Activated T-cell treated with anti-CD3 and anti-CD28 coated beads, Interleukin-2, amount 50 U/mL, for 24 hours (primary cell): ENCODE measurements at places on chromosomes 5 and 9.

DNA sequence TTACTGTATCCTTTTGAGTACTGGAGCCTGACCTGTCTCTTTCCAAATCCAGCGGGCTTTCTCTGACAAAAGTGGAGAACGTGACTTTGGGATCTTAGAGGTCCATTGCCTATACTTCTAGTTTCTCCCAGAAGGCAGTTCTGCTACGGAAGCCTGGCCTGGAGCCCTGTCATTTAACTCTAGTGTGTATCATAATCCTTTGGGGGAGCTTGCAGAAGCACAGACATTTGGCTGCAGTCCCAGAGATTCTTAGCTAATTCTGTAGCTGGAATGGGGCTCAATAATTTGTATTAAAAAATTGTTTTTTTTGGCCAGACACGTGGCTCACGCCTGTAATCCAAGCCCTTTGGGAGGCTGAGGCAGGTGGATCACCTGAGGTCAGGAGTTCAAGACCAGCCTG, 3.0 kb downstream of the HARS2 start:
- no peak for DNase-seq

DNA sequence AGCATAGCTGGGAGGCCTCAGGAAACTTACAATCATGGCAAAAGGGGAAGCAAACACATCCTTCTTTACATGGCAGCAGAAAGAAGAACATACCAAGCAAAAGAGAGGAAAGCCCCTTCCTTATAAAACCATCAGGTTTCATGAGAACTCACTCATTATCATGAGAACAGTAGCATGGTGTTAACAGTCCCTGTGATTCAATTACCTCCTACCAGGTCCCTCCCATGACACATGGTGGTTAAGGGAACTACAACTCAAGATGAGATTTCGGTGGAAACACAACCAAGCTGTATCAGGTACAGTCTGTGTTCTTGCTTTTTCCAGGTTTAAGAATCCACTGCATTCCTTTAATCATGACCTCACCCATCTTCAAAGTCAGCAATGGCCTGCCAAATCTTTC, 514.2 kb downstream of the KCTD16 start:
- DNase-seq = no peak

GRCh38 chr5:8842971-8843551, 702.8 kb downstream of the SEMA5A start:
- no peak for DNase-seq

- no peak for DNase-seq
Measured at GRCh38 chr5:122351416-122352157, 39.5 kb downstream of the SNCAIP start.

GRCh38 chr9:125437771-125438221, 176.2 kb downstream of the GAPVD1 start:
- DNase-seq = no peak

- DNase-seq = no peak
Measured at GRCh38 chr5:176621661-176622079, 8.7 kb downstream of the SNCB start.

GRCh38 chr9:14029806-14030374, 284.1 kb downstream of the NFIB start:
- DNase-seq = no peak

- no peak for DNase-seq
Measured at GRCh38 chr5:142215915-142216681, 107.5 kb downstream of the NDFIP1 start.

GRCh38 chr5:67793418-67793817, 422.1 kb upstream of the PIK3R1 start:
- DNase-seq = no peak

GRCh38 chr5:10715605-10716290, 45.3 kb downstream of the DAP start:
- DNase-seq = no peak

DNA sequence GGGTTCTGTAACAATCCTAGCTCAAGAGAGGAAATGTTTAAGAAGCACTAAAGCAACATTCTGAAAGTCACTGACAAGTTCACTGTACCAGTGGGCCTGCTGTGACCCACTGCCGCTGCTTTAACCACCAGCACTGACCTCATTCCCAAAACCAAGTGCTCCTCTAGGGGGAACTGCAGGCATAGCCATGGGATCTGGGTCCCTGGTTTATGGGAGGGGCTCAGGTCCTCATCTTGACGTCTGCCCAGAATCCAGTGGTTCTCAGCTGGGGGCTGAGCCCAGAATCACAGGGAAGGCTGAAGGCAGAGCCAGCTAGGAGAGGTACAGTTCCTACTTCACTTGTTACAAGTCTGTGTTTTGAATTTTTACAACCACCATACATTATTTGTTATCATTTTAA, 36.1 kb upstream of the SLC2A8 start:
- no peak for DNase-seq

DNA sequence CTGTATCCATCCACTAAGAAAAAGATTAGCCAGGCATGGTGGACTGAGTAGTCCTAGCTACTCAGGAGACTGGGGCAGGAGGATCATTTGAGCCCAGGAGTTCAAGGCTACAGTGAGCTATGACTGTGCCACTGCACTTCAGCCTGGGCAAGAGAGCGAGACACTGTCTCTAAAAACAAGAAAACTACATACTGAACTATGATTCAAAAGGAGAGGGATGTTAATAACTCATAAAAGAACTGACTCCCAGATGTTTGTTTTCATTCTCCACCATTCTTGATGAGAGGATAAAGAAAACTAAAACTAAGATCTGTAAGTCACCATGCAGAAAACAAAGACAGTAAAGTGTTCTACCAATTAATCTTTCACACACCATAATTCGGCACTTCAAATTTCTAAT, 53.5 kb downstream of the AUH start:
- DNase-seq = no peak

- no peak for DNase-seq
Measured at GRCh38 chr9:16152276-16153101, 599.6 kb downstream of the CCDC171 start.

GRCh38 chr5:136364307-136364706, 1.0 kb downstream of the TRPC7 start:
- DNase-seq = no peak

DNA sequence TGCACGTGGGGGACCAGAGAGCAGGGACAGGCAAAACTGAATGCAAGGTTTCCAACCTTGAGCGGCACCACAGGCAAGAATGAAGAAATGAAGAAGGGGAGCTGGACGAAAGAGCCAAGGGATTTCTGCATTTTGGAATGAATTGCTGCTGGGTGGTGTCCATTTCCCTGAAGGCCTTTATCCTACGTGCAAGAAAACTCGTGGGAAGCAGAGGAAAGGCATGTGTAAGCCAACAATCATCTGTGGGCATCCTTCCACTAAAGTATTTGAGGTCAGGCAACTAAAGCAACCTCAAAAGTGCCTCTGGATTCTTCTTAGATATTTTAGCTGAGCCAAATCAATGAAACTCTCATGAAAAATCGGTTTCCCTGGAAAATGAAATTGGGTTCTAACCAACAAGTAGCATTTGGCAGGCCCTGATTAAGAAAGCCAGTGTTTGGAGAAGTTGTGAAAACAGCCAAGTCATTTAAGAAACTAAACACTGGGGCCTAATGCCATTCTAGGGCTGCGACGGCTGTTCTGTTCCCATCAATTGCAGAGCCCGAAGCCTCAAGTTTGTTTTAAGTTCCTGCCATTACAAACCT, 4.7 kb upstream of the TGFBI start:
- no peak for DNase-seq

DNA sequence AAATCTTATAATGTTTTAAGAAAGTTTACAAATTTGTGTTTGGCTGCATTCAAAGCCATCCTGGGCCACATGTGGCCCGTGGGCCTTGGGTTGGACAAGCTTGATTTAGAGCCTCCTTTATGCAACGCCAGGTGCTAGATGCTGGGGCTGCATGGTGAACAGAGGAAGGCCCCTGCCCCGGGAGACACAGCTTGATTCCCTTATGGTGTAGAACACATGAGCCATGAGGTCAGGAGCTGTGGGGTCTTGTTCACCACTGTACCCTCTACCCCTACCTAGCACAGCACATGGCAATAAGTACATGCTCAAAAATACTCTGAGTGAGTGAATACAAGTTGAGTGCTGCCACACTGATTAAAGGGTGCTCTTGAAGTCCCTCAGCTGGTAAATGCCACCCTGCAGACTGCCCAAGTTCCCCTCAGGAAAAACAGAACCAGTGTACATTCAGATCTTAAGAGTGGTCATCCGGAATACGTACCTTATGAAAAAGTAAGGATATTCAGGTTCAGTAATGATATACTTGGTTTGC, 71.9 kb downstream of the ARRDC3 start:
- DNase-seq = peak; percentile 39

DNA sequence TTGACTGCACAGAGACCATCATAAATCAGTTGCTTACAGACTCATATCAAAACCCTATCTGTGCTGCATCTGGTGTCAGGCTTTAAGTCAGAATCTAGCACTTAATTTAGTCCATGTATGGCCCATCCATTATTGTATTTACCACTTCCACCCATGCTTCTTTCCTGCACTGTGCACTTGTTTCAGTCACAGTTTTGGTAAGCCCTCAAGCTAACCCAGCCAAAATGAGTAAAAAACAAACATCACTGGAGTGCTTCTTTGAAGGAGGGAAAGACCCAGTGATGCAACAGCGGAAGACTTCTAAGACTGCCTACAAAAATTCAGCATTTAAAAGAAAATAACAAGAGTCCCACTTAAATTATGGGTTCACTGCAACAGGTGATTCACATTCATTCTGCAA, 69.0 kb downstream of the FGF10 start:
- no peak for DNase-seq

DNA sequence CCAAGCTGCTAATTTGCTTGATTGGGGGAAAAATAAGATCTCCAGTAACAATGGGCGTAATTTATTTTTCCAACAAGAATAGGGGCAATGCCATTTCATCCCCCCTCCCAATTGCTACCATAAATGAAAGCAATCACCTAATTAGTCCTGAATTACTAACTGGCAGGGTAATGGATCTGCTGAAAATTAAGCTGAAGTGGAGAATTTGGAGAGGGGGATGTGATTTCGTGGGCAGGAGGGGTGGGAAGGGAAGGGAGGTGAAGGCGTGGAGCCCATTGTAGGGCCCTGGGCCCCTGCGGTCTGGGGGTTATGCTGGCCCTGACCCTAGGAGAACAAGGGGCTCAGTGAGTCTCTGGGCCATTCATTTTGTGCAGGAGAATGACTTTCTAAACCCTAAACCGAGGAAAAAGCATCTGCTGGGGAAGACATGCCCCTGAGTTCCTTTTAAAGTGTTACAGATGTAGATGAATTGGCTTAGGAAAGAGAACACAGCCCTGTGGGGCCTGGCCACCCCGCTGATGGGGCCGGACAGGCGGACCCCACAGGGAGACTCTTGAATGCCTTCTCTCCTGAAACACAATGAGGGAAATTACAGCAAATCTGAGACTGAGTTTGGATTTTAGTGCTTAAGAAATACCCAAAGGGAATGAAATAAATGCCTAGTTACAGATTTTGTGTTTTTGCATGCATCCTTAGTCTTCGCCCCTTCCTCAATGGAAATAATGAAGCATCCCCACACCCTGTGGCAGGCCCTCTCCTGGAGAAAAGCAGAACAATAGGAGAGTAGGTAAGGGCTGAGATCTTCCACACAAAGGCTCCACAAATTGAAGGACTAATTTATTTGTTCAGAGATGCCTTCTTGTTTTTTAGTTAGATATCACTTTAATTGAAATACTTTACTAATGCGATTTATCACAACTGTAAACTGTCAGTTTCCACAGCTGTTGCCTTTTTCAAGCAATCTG, 143.2 kb downstream of the PSAT1 start:
- no peak for DNase-seq

- DNase-seq = no peak
Measured at GRCh38 chr9:9523476-9524139, 1089.2 kb downstream of the PTPRD start.

DNA sequence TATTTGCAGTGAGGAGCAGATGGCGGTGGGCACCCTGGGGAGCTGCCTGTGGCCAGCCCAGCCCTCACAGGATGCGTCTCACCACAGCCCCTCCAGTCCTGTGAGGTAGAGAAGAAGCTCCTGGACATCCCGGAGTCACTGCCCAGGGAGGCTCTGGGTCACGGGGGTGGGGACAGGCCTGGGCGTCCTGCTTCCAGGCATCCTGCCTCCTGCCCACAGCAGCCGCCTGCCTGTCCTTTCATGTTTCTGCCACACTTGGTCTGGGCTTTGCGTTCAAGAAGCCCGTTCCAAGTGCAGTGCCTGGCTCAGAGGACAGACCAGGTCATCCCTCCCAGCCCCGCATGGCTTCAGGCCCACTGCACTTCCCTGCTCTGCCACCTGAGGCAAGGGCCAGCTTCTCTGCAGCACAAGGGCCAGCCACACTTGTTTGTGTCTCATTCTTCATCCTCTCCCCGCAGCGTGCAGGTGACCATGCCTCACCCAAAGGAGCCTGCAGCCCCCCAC, 38.2 kb downstream of the ZDHHC11B start:
- peak; percentile 18 for DNase-seq

DNA sequence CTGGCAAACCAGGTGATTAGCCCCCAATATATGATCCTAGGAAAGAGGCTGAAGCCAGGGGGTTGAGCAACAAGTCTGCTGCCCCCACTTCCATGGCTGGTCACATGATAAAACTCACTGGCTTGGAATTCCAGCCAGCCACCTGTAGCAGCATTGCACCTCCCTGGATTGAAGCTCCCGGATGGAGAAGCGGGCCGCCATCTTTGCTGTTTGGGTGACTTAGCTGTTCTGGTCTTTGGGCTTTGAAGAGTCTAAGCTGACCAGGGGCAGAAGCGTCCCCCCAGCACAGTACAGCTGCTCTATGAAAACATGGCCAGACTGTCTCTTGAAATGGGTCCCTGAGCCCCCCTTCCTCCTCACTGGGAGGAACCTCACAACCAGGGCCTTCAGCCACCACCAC, 610.2 kb downstream of the ANXA1 start:
- DNase-seq = no peak

- DNase-seq = no peak
Measured at GRCh38 chr9:136570191-136570845, 24.5 kb upstream of the NOTCH1 start.

DNA sequence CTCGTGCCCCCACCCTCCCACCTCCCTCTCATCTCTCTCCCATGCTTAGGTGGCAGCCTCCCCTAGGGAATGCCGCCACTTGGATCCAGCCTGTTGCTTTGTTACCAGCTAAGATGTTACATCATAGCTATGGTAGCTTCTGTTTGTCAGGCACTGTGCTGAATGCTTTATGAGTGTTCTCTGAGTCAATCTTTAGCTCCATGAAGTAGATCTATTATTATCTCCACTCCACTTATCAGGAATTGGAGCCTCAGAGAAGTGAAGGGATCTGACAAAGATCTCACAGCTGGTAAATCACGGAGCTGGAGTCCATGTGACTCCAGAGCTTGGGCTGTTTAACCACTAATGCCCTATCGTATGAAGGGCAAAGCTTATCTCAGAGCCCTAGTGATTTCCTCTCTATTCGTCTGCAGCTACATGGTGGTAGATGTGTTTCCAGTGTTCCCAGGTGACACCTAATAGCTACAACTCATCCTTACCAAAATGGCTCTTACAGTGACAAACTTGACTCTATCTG, 54.1 kb downstream of the GARNL3 start:
- DNase-seq = no peak

GRCh38 chr9:109421026-109421970, 76.8 kb downstream of the PTPN3 start:
- no peak for DNase-seq

GRCh38 chr5:32712481-32713360, 1.6 kb downstream of the NPR3 start:
- DNase-seq = no peak
